Umbilical cord (tissue), 2 donors: ENCODE measurements at places on chromosomes 3 and 15.

GRCh38 chr15:66714543-66714981 is 12.5 kb downstream of the SMAD6 start:
- DNase-seq = peak; percentile 83

GRCh38 chr15:93321881-93322282 is 232.9 kb upstream of the RGMA start:
- peak; percentile 43 for DNase-seq

DNA sequence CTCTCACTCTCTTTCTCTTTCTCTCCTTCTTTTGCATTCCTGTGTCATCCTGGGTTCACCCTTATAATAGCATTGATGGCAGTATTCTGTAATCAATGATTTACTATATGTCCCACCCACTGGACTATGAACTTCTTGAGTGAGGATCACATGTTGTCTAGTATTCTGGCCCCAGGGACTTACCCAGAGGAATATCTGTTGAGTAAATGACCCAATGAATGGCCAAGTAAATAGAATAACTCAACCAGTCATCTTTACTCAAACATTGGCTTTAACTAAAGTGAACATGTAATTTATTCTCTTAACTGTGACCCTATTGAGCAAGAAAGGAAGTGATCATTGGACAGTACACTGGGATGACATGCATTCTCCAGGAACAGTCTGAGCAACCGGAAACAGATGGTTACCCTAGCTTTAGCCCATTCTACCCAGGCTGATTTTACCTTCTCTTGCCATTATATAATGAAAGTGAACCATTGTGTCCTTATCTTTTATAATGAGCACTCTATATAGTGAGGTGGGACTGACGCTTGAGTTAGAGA is 94.5 kb upstream of the SOX14 start:
- DNase-seq = no peak

- no peak for DNase-seq
Measured at GRCh38 chr3:88828466-88828865, 279.0 kb upstream of the EPHA3 start.

DNA sequence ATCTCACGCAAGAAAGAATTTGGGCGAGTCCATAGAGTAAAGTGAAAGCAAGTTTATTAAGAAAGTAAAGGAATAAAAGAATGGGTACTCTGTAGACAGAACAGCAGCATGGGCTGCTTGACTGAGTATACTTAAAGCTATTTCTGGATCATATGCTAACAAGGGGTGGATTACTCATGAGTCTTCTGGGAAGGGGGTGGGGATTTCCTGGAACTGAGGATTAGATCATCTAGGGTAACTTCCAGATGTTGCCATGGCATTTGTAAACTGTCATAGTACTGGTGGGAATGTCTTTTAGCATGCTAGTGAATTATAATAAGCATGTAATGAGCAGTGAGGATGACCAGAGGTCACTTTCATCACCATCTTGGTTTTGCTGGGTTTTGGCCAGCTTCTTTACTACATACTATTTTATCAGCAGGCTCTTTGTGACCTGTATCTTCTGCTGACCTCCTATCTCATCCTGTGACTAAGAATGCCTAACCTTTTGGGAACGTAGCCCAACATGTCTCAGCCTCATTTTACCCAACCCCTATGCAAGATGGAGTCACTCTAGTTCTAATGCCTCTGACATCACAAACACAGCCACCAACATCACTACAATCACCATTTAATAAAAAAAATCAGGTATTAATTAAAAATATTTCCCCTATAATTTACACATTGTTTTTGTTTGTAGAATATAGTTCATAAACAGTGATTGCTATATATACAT is 890.7 kb upstream of the EPHA6 start:
- peak; percentile 53 for DNase-seq

DNA sequence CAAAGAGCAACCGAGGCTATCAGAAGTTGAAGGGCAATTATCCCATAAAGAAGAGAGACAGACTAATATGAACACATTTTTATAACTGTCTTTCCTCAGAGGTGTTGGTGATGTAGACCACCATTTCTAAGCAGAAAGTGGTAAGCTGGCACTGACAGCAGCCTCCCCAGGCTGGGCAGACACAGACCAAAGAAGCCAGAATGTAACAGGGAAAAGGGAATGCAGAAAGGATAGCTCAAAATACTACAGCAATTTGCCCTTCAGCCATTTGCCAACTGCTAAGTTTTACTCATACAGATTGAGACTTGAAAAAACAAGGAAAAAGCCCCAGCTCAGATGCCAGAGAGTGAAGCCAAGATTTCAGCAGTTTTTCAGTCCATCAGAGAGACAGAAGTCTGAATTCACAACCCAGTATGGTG is 73.5 kb upstream of the ABI3BP start:
- DNase-seq = peak; percentile 40

- DNase-seq = no peak
Measured at GRCh38 chr15:31352339-31352751, 25.7 kb downstream of the KLF13 start.

- DNase-seq = peak; percentile 51
Measured at GRCh38 chr3:62252438-62253157, 120.8 kb downstream of the FEZF2 start.

DNA sequence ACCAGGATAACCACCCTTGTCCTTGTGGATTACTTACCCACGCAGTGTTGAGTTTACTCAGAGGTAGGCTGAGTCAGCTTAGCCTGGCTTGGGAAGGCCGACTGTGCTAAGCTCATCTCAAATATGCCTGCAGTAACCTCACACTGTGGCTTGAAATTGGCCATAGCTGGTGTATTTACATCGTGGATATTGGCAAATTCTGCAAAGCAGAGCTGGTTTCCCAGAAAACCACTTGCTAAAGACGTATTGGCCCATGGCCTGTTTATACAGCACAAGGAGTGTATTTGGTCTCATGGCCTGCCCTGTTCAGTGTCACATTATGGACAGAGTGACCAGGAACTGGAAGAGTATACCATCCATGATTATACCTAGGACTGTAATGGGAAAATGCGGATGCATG is 170.5 kb upstream of the UBE3A start:
- no peak for DNase-seq

GRCh38 chr15:48442011-48442410 is 110.8 kb downstream of the DUT start:
- DNase-seq = no peak

DNA sequence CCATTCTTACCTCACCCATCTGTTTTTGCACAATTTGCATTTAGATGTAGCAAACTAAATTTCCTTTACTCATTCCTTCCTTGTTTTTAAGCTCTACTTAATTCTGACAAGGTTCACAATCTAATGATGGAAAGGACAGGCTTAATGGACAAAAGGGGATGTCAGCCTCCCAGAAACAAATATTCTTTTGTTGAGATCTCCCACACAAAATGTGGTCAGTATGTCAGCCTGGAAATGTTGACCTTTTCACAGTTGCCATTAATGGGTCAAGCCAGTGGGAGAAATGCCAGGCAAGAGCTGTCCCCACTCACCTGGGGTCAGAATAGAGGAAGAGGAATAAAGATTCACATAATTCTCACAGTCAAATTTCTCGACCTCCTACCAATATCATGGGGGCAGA is 27.0 kb downstream of the WWTR1 start:
- DNase-seq = no peak
